ENCODE measurements at places on chromosomes 5 and 9.

GRCh38 chr9:130634191-130634768 is 30.1 kb upstream of the PRDM12 start:
- no peak for DNase-seq

- DNase-seq = no peak
Measured at GRCh38 chr5:16827755-16828154, 108.3 kb downstream of the MYO10 start.

DNA sequence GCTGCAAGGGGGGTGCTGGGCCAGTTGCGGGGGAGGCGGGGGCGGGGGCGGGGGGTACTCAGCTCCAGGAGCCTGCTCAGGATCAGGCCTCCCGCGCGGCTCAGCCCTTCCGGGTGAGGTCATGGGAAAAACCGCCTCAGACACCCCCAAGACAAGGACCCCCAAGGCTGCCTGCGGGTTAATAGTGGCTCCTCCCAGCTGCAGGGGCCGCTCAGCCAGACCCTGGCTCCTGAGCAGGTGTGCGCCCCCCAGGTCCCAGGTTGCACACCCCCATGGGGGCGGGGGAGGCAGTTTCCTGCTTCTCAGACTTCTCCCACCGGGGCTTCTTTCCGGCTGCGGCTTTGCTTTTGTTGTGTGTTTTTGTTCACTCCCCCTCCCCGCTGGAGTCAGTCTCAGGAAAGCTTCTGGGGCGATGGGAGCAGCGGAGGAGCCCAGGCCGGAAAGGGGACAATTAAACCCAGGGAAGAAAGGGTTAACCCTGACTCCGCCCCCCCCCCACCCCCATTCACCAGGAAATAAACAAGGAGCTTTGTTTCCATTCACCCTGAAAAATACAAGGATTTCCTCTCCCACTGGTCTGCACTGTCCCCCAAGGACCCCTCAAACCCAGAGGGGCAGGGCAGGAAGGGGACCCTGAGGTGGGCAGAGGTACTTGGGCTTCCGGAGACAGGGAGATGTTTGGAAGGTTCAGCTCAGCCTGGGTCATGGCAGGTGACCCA is 42.3 kb upstream of the NOTCH1 start:
- DNase-seq = no peak

DNA sequence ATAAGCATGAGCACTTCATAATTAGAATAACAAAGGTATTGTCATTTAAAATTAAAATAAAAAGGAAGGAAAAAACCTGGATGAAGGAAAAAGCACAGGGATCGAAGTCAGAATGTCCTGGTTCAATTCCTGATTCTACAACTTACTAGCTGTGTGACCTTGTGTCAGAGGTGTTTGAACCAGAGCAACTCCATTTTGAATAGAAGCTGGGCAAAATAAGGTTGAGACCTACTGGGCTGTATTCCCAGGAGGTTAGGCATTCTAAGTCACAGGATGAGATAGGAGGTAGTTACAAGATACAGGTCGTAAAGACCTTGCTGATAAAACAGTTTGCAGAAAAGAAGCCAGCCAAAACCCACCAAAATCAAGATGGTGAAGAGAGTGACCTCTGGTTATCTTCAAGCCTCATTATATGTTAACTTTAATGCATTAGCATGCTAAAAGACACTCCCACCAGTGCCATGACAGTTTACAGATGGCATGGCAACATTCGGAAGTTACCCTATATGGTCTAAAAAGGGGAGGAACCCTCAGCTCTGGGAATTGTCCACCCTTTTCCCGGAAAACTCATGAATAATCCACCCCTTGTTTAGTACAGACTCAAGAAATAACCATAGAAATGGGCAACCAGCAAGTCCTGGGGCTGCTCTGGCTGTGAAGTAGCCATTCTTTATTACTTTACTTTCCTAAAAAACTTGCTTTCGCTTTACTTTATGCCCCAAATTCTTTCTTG is 412.7 kb downstream of the PIK3R1 start:
- no peak for DNase-seq

GRCh38 chr5:166551384-166551783 is 1740.1 kb upstream of the WWC1 start:
- no peak for DNase-seq

Measured in urothelium cell line (cell line).